AG10803 (cell line): ENCODE measurements at places on chromosomes 2 and 18.

GRCh38 chr18:74412116-74412880, 44.8 kb downstream of the DIPK1C start:
- no peak for DNase-seq

DNA sequence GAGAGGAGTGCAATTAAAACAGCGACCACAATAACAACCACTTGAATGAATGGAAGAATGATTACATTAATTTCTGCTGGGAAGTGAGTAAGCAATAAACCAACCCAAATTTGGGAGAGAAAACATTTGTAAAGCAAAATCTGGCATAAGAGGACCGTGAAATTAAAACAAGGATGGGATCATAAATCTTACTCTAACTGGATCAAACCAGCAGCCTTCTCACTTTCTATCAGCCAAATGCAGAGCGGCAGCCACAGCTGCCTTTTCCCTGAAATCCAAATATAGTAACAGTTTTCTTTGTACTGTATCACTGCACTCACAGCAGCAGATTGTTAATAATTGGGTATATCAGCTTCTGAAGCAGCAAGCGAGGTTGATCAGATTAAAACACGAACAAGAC, 245.2 kb upstream of the REG3G start:
- no peak for DNase-seq

GRCh38 chr18:12777500-12777944, 74.7 kb downstream of the PSMG2 start:
- DNase-seq, result no peak

- DNase-seq, result peak; percentile 45
Measured at GRCh38 chr2:108623616-108624015, 89.3 kb downstream of the LIMS1 start.
